ENCODE measurements at places on chromosomes 2 and 18. TPM values are rescaled to one million over a fixed set of nuclear protein-coding genes. Genes with fewer than 3 reads are reported as not detected.

Gene TFPI
- total RNA-seq, result 57.9 TPM

Gene UGT1A5
- not detected for total RNA-seq

Gene CLEC4F
- 1.1 TPM for total RNA-seq

Gene MRPL30
- total RNA-seq, result 20.2 TPM

Gene SERTAD2
- total RNA-seq, result 14.1 TPM

All from gastroesophageal sphincter (tissue), 4 donors.